ENCODE measurements at places on chromosomes 1 and 21. TPM values are rescaled to one million over a fixed set of nuclear protein-coding genes. Genes with fewer than 3 reads are reported as not detected.

The PTGFR gene
- total RNA-seq = not detected

The TCHH gene
- not detected for total RNA-seq

DNA sequence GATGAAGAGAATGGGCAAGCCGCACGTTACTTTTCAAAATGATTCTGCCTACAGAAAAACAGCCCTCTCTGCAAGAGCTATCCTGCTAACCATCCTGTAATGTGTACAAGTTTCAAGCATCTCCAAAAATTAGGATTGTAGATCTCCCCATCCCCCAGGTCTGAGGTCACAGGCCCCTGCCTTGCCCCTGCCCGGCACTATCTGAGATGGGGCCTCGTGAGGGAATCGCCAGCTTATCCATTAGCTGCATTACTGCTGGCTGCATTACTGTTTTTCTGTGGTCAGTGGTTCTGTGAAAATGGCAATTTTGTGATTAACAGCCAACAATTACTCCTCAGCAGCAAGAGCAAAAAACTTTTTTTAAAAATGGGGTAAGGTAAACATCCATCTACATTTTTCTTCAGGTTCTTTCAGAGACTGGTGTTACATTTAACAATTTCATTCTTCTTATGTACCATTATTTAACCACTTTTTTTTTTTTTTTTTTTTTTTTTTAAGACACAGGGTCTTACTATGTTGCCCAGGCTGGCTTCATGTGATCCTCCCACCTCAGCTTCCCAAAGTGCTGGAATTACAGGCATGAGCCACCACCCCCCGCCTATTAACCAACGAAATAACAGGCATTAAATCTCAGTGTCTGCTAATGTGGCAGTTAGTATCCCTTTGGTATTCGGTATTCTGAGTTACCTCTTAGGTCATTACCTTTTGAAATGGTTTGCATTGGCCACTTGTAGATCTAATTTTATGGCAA is 83.8 kb downstream of the MRPL37 start:
- no peak overlapping the region for H3K4me3 ChIP-seq
- no peaks in the 10 kb centered on the region for H3K27me3 ChIP-seq
- H3K36me3 ChIP-seq = peaks cover 15% of the 10 kb centered on the region
- DNase-seq = no peak

- H3K4me3 ChIP-seq = no peak overlapping the region
- no peak overlapping the region for H3K27ac ChIP-seq
- no peaks in the 10 kb centered on the region for H3K36me3 ChIP-seq
- no peaks in the 10 kb centered on the region for H3K27me3 ChIP-seq
- no peak for DNase-seq
- no peaks in the 10 kb centered on the region for H3K4me1 ChIP-seq
Measured at GRCh38 chr1:164361927-164362326, 197.1 kb upstream of the PBX1 start.
